ENCODE measurements at places on chromosomes 11 and 22. TPM values are rescaled to one million over a fixed set of nuclear protein-coding genes. Genes with fewer than 3 reads are reported as not detected.

GRCh38 chr22:20613301-20613700, 105.9 kb downstream of the MED15 start:
- no peak overlapping the region for H3K27ac ChIP-seq
- no peak overlapping the region for H3K4me3 ChIP-seq
- no peaks in the 10 kb centered on the region for H3K27me3 ChIP-seq
- no peaks in the 10 kb centered on the region for H3K36me3 ChIP-seq
- no peaks in the 10 kb centered on the region for H3K4me1 ChIP-seq
- DNase-seq, result no peak

DNA sequence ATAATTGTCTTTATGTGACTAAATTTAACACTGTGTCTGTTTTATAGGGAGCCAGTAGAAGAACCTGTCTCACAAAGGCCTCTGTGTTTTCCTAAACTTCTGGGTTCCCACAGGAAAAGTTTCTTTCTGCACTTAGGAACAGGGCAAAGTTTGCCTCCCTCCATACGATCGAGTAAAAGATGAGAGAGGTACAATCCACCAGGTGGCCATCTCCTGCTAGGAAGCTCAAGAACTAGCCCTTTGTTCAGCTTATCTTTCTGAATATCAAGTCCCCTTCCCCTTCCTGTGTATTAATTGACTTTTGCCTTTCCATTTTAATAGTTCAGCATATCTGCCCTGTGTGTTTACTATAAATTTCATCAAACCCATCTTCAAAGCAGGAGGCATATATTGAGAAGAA, 18.0 kb downstream of the CSNK2A3 start:
- H3K36me3 ChIP-seq, result no peaks in the 10 kb centered on the region
- H3K4me3 ChIP-seq, result no peak overlapping the region
- no peaks in the 10 kb centered on the region for H3K27me3 ChIP-seq
- H3K27ac ChIP-seq, result no peak overlapping the region
- DNase-seq, result no peak
- H3K4me1 ChIP-seq, result no peaks in the 10 kb centered on the region

DNA sequence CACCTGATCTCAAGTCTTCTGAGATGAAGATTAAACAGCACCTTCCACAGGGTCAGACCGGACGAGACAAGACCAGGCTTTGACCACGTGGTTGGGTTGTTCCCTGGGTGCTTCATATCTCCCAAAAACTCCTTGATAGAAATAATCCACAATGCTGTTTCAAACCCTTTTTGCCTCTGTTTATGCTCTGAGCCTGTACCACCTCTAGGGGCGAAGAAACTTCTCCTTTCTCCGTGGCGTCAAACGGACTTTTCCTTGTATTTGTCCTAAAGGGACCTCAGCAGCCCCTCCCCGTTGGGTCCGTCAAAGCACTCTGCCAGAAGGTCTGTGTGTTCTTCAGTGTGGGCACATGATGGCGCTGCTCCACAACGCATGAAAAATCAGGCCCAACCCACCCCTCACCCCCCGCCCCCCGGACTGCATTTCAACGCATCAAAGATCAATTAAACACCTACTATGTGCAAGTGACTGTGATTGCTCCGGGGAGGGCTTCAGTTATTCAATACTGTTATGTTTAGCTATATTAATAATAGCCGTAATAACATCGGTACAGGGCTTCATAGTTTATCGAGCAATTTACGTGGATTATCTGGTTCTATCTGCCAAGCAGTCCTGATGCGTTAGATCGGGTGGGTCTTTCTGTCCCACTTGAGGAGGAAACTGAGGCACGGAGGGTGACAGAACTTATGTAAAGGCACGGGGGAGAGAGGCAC, 17.3 kb upstream of the EIF3D start:
- H3K4me1 ChIP-seq, result no peaks in the 10 kb centered on the region
- H3K27ac ChIP-seq, result no peak overlapping the region
- H3K36me3 ChIP-seq, result no peaks in the 10 kb centered on the region
- peak; percentile 47 for DNase-seq

DNA sequence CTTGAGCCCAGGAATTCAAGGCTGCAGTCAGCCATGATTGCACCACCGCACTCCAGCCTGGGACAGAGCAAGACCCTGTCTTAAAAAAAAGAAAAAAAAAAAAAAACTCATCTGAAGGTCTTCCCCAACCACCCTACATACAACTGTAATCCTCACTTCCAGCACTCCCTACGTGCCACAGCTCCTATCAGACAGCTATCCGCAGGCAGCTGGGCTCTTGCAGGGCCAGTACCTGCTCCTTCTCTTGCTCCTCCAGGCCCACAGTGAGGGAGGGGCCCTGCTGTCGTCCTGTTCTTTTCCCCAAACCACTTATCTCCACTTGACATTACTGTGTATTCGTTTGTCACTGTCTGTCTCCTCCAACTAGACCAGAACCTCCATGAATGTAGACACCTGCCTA, 156.1 kb upstream of the NECTIN1 start:
- no peak overlapping the region for H3K4me3 ChIP-seq
- no peak for DNase-seq
- no peaks in the 10 kb centered on the region for H3K36me3 ChIP-seq

DNA sequence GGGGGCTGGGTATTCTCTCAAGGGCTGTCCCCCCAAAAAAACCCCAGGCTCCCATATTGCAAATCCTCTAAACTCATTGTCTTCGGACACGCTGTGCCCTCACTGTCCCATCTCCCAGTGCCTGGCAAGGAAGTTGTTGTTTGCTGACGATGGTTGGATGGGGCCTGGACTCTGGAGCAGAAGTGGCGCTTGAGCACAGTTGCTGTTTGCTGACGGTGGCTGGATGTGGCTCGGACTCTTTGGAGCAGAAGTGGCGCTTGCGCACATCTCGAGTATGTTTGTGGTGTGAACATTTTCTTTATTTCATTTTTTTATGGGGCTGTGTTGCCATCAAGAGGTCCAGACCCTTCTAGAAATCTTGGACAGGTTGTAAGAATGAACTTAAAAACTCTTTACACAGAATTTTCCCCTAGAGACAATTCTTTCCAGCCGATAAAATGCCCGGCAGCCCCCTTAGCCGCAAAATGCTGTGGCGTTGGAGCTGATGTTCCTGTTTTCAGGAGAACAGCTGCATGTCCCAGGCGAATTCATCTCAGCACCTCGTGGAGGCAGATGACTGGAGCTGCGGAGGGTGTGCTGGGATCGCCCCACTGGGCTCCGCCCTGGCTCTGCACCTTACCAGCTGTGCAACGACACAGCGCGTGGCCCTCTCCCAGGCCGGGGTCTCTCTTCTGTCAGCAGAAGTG, 1167.4 kb downstream of the BRD1 start:
- H3K27me3 ChIP-seq, result no peaks in the 10 kb centered on the region
- H3K36me3 ChIP-seq, result no peaks in the 10 kb centered on the region
- no peaks in the 10 kb centered on the region for H3K4me1 ChIP-seq
- no peak overlapping the region for H3K4me3 ChIP-seq
- no peak overlapping the region for H3K27ac ChIP-seq

GRCh38 chr11:55357560-55358184, 10.1 kb upstream of the OR4A15 start:
- no peak overlapping the region for H3K27ac ChIP-seq
- no peaks in the 10 kb centered on the region for H3K4me1 ChIP-seq
- no peaks in the 10 kb centered on the region for H3K36me3 ChIP-seq

DNA sequence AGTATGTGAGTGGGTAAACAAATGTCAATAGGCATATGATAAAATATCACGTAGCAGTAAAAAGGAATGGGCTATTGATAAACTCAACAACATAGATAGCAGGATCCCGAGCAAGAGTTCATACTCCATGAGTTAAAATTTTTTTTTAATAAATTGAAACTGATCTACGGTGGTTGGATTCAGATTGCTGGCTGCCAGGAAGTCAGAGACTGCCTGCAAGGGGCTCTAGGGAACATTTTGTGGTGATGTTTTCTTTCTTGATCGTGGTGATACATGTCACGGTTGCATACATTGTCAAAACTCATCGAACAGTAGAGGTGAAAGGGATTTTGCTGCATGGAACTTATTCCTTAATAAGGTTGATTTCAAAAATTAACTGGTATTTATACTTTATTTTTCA, 62.6 kb upstream of the WNT7B start:
- no peaks in the 10 kb centered on the region for H3K36me3 ChIP-seq
- H3K4me3 ChIP-seq, result no peak overlapping the region
- no peak overlapping the region for H3K27ac ChIP-seq
- no peaks in the 10 kb centered on the region for H3K27me3 ChIP-seq

- H3K27ac ChIP-seq, result no peak overlapping the region
- no peaks in the 10 kb centered on the region for H3K27me3 ChIP-seq
- no peak overlapping the region for H3K4me3 ChIP-seq
- H3K36me3 ChIP-seq, result no peaks in the 10 kb centered on the region
- no peaks in the 10 kb centered on the region for H3K4me1 ChIP-seq
These were observed 804.4 kb downstream of the BRD1 start for GRCh38 chr22:49023161-49023878.

GRCh38 chr11:129998107-129998506, 4.5 kb downstream of the PRDM10 start:
- no peak for DNase-seq
- H3K36me3 ChIP-seq, result no peaks in the 10 kb centered on the region
- H3K27ac ChIP-seq, result peak overlapping the region; percentile 100
- no peak overlapping the region for H3K4me3 ChIP-seq
- H3K4me1 ChIP-seq, result peaks cover 54% of the 10 kb centered on the region
- no peaks in the 10 kb centered on the region for H3K27me3 ChIP-seq

GRCh38 chr11:72037554-72038311, 39.0 kb downstream of the IL18BP start:
- H3K27me3 ChIP-seq, result no peaks in the 10 kb centered on the region
- no peaks in the 10 kb centered on the region for H3K36me3 ChIP-seq
- DNase-seq, result no peak
- peak overlapping the region; percentile 76 for H3K27ac ChIP-seq
- no peak overlapping the region for H3K4me3 ChIP-seq

GRCh38 chr11:29328961-29329441, 687.8 kb downstream of the KCNA4 start:
- no peaks in the 10 kb centered on the region for H3K4me1 ChIP-seq
- no peak overlapping the region for H3K27ac ChIP-seq
- no peak overlapping the region for H3K4me3 ChIP-seq
- H3K27me3 ChIP-seq, result no peaks in the 10 kb centered on the region
- no peaks in the 10 kb centered on the region for H3K36me3 ChIP-seq

DNA sequence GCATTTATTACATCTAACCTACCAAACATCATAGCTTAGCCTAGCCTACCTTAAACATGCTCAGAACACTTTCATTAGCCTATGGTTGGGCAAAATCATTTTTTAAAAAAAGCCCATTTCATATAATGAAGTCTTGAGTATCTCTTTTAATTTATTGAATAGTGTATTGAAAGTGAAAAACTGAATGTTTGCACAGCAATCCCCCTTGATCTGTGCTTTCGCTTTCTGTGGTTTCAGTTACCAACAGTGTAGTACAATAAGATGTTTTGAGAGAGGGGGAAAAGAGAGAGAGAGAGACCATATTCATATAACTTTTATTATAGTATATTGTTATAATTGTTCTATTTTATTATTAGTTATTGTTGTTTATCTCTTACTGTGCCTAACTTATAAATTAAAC, 8.4 kb upstream of the MAP6 start:
- no peaks in the 10 kb centered on the region for H3K27me3 ChIP-seq
- no peak for DNase-seq
- H3K36me3 ChIP-seq, result no peaks in the 10 kb centered on the region
- no peak overlapping the region for H3K27ac ChIP-seq

DNA sequence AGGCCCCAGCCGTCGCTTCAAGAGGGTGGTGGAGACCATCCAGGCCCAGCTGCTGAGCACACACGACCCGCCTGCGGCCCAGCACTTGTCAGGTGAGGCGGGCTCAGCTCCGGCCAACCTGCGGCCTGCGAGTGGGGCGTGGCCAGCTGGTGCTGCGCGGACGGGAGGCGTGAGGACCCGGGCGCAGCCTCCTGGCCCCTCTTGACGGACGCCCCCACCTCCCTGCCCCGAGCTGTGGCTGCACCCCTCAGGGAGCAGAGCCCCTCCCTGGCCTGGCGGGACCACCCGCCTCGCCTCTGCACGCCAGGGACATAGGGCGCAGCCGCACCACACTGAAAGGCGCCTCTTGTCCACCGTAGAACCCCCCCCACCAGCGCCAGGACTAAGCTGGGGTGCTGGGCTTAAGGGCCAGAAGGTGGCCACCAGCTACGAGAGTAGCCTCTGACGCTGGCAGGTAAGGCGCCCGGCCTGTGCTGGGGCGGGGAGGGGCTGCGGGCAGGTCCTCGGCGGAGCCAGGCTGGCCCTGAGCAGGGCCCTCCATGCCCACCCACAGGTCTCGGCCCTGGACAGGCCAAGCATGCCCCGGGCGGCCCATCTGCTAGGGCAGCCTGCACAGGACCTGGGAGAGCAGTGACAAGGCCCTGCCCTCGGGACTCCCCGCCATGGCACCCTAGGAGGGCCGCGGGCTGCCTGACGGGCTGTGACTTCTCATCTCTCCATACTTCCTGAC, 29.8 kb downstream of the MOB2 start:
- H3K27me3 ChIP-seq, result no peaks in the 10 kb centered on the region
- H3K36me3 ChIP-seq, result no peaks in the 10 kb centered on the region
- H3K27ac ChIP-seq, result no peak overlapping the region
- no peak overlapping the region for H3K4me3 ChIP-seq

DNA sequence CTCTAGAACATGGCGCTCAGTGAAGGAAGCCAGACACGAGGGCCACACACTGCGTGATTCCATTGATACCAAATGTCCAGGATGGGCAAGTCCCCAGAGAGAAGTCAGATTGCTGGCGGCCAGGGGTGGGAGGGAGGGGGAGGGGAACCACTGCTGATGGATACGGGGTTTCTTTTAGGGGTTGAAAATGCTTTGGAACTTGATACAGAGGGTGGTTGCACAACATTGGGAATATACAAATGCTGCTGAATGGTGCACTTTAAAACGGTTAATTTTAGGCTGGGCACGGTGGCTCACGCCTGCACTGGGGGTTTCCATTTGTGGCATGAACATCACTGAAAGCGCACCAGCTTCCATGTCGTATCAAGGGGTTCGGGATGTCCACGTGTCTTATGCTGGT, 5.1 kb downstream of the TSPO start:
- H3K4me1 ChIP-seq, result no peaks in the 10 kb centered on the region
- H3K36me3 ChIP-seq, result no peaks in the 10 kb centered on the region
- H3K4me3 ChIP-seq, result no peak overlapping the region
- no peak for DNase-seq
- no peaks in the 10 kb centered on the region for H3K27me3 ChIP-seq
- H3K27ac ChIP-seq, result no peak overlapping the region

DNA sequence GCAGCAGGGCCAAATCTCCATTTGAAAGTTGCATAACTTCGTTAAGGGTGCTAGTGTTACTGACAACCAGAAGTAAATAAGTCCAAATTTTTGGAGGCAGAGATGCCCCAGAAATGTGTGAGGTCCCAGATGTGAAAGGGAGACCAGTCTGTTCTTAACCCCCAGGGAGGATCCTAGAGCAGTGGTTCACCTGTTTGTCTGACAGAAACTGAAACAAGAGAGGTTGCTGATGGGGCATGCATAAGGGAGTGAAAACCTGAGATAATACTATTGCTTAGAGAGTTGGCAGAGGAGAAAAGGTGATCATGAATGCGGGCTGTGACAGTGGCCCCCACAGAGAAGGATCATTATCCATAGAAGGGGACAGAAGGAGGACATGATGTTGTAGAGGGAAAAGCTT, 3.8 kb downstream of the CBLIF start:
- no peak overlapping the region for H3K4me3 ChIP-seq
- no peak overlapping the region for H3K27ac ChIP-seq
- H3K27me3 ChIP-seq, result no peaks in the 10 kb centered on the region

- no peak overlapping the region for H3K4me3 ChIP-seq
- H3K27me3 ChIP-seq, result no peaks in the 10 kb centered on the region
- H3K4me1 ChIP-seq, result peaks cover 18% of the 10 kb centered on the region
- no peak overlapping the region for H3K27ac ChIP-seq
- H3K36me3 ChIP-seq, result no peaks in the 10 kb centered on the region
- DNase-seq, result no peak
These were observed 3.9 kb downstream of the TANGO2 start for GRCh38 chr22:20024650-20025397.

SCGB1D1 gene
- total RNA-seq, result not detected

SUSD2 gene
- total RNA-seq, result 1.4 TPM

XPNPEP3 gene
- 33.7 TPM for total RNA-seq

C22orf31 gene
- total RNA-seq, result not detected

DCHS1 gene
- 3.3 TPM for total RNA-seq

DRG1 gene
- 25.6 TPM for total RNA-seq

IGLL5 gene
- total RNA-seq, result 1.6 TPM
